ENCODE measurements at places on chromosomes 12 and 14. TPM values are rescaled to one million over a fixed set of nuclear protein-coding genes. Genes with fewer than 3 reads are reported as not detected.

DNA sequence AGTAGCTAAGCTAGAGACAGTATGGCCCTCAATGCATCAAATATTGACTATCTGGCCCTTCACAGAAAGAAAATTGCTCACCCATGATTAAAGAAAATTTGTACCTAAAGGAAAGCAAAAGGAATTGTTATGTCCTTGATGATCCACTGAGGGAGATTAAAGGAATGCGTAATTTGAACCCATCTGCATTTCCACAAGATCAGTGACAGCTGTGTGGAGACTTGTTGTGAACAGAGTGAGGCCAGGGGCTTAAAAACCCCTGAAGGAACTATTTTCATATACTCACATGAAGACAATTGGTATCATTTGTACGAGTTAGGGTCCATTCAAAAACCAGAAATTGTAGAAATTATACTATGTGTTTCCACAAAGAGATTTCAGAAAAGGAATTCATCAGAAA is 1908.1 kb upstream of the SEL1L start:
- DNase-seq, result no peak

Gene ATG2B
- polyA plus RNA-seq, result 28.1 TPM

- DNase-seq, result no peak
Observed at GRCh38 chr12:75820071-75820470, 211.5 kb downstream of the PHLDA1 start.

- no peak for DNase-seq
Observed at GRCh38 chr12:67161322-67161918, 107.7 kb upstream of the CAND1 start.

Gene CISTR
- polyA plus RNA-seq, result 0.23 TPM

Gene PRICKLE1
- polyA plus RNA-seq, result 50.8 TPM

GRCh38 chr12:132036063-132036683 is 86.4 kb downstream of the EP400 start:
- DNase-seq, result no peak

Data from right renal cortex interstitium (tissue), 3 donors.